ENCODE measurements at places on chromosomes 13 and 19.

DNA sequence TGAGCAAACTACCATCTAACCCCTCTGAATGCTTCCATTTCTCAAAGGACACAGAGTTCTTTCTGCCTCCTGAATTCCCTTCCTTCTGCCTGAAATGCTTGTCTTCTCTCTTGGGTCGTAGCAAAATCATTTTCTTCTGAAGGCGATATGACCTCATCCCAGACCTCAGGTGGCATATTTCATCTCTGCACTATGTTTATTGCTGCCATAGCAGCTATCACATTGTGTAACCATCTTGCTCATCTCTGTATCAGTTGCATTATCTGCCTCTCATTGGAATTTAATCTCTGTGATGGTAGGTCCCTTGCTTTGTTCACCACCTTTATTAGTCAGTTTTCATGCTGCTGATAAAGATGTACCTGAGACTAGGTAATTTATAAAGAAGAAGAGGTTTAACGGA lies 32.5 kb upstream of the RAP2A start:
- DNase-seq = no peak

GRCh38 chr13:51955281-51955771 lies 55.9 kb downstream of the ATP7B start:
- DNase-seq = no peak

DNA sequence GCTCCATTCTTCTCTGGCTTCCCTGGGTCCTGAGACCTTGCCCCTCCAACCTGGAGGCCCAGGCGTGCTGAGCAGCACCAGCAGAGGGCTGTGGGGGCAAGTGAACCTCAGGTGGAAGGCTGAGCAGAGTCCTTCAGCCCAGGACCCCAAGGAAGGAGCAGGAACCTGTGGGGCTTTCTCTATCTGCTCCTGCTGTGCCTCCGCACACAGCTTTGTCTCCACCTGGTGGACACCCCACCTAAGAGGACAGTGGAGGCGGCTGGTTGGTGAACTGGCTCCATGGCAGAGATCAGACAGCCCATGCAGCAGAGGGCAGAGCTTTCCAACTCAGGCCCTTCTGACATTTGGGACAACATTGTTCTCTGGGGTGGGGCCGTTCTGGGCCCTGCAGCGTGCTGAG lies 19.7 kb downstream of the ZFR2 start:
- no peak for DNase-seq

- no peak for DNase-seq
Measured at GRCh38 chr19:46378268-46378667, 31.4 kb downstream of the PPP5C start.

- no peak for DNase-seq
Measured at GRCh38 chr13:76790526-76790925, 95.7 kb downstream of the KCTD12 start.

DNA sequence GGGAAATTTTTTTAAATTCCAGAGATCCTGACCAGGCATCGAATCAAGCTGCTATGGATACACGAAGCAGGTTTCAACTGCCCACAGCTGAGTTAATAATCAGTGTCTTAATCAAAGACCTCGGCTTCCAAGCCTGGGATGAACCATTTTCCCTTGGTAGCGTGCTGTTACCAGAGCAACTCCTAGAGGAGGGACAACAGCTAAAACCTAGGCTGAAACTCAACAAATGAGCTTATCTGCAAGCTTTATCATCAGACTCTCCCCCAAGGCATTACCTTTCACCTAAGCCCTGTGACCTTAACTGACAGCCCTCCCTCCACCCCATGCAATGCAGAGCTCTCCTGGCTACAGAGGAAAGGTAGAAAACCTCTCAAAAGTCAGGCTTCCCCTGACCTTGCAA lies 39.7 kb downstream of the RCBTB1 start:
- DNase-seq = no peak

DNA sequence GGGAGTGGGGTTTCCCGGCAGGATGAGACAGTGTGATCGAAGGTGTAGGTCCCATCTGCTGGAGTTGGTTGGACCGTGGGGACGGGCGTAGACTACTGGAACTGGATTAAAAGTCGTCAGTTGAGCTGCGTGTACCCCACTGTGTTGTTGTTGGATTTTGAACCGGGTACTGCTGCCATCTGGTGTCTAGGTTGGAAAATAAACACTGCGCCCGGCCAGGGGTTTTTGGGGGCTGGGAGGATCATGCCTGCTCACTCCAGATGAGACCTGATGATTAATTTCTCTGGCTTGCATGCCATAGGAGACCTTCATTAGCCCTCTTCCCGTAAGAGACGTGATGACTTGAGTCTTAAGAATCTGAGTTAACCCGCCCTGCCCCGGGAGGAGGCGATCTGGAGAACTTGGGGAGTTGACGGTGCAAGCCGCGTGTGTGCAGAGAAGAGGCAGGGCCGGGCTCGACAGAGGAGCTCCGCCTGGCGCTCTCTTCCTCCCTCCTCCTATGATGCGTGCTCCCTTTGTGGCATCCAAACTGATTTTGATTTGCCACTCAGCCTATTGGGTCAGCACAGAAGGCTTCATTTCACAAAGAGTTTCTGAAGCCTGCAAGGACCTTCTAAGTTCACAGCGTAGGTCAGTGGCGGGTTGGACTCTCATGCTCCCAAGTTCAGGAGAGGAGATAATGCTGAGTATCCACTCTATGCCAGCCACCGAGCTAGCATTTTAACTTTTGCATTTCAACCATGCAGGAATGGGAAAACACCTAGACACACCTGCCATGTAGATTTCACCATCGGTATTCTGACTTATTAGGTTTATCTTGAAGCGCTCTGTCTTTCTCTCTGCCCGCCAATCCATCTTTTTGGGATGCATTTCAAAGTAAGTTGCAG lies 2.7 kb downstream of the UHRF1 start:
- no peak for DNase-seq

DNA sequence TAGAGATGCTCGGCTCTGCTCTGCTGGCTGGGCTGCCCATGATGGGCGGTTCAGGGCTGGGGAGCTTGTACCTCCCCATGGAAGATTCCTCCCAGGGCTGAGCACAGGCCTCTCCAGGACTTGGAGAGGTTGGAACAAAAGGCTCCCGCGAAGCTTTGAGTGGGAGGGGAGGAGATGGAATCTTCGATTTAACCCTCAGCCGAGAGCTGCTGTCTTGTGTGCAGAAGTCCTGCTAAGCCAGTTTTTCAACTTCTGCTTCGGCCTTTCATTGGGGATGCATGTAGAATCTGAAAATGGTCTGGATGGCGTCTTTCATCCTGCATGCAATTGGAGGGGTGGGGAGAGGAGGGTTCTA lies 163.3 kb downstream of the KDM4B start:
- DNase-seq = no peak

DNA sequence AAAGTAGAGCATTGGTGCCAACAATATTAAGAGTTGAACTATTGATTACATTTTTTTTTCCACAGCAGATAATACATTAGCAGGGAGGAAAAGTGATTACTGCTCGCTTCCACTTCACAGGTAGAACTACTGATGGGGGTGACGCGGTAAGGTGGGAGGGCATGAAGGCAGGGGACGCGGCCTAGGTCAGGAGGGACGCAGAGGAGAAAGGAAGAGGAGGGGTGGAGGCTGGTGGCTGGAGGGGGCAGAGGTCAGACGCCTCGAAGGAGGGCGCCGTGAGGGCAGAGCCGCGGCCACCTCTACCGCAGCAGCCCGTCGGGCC lies 287 bp upstream of the B3GLCT start:
- DNase-seq = no peak

DNA sequence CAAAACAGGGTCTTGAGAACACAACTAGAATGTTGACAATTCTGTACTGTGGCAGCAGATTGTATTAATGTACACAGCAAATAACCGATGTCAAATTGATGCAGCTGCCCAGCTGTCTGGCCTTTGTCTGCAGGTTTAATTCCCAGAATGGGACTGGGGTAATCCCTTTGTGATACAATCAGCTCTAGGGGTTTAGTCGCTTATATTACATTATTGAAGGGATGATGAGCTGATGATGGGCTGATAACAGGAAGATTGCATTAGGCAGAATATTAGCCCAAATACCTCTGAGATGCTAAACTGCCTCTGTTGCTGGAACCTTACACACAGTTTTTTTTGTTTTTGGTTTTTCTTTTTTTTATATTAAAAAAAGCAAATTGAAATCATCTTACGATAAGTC lies 265.0 kb downstream of the RBM26 start:
- no peak for DNase-seq

DNA sequence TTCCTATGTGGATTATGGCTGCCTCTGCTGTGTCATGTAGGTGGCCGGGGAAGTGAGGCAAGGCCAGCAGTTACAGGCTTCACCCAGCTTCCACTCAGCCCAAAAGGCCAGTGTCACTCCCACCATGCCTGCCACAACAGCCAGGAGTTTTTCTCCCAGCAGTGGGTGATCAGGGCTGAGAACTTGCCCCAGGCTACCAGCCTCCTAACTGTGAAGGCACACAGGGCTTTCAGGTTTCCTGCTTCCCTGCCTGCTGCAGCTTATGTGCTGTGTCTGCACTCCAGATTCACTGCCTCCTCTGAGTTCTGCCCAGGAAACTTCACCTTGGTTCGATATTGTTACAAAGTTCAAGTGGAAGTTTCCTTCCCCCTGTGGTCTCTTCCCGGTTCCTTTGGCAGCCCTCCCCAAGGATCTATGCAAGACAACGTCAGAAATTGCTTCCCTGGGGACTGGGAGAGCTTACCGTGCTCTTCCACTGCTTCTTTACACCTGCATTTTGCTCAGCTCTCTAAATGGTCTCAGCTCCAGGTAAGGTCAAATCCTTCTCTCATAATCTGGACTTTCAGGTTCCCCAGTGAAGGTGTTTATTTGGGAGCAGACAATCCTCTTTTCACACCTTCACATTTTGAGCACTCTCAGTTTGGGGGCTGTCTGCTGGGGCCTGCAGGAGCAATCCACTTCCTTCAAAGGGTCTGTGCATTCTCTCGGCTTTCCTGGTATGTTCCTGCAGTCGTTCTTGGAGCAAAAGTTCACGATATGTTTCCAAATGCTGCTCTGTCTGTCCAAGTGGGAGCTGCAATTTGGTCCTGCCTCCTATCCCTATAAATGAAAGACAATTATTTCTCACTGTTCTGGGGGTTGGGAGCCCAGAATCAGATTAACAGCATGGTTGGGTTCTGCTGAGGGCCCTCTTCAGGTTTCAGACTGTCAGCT lies 1730.1 kb upstream of the PRR20A start:
- DNase-seq = no peak

GRCh38 chr19:49473868-49474541 lies at the start of gene FLT3LG:
FLT3LG (plus strand) TSS chr19:49474215; CDS start chr19:49474640, 425 bp downstream.
- peak; percentile 89 for DNase-seq

DNA sequence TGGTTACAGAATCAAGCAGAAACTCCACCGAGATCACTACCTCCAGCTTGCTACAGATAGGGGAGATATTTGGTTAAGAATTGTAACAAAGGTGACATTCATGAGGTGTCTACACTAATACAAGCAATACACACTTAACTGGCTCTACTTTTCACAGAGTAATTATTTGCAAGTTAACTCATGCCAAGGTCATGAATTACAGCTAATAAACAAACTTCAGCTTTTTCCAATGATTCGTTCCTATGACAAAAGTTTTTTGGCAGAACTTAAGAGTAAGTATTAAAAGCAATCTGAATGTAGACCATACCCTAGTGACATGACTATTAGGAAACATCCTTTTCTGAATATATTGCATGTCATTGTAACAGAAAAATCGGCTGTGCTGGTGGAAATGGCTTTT lies 72.1 kb downstream of the LHFPL6 start:
- DNase-seq = no peak

GRCh38 chr19:51142119-51142518 lies at the start of gene SIGLEC7:
SIGLEC7 (plus strand) TSS chr19:51142301; CDS start chr19:51142370, 69 bp downstream.
- no peak for DNase-seq

DNA sequence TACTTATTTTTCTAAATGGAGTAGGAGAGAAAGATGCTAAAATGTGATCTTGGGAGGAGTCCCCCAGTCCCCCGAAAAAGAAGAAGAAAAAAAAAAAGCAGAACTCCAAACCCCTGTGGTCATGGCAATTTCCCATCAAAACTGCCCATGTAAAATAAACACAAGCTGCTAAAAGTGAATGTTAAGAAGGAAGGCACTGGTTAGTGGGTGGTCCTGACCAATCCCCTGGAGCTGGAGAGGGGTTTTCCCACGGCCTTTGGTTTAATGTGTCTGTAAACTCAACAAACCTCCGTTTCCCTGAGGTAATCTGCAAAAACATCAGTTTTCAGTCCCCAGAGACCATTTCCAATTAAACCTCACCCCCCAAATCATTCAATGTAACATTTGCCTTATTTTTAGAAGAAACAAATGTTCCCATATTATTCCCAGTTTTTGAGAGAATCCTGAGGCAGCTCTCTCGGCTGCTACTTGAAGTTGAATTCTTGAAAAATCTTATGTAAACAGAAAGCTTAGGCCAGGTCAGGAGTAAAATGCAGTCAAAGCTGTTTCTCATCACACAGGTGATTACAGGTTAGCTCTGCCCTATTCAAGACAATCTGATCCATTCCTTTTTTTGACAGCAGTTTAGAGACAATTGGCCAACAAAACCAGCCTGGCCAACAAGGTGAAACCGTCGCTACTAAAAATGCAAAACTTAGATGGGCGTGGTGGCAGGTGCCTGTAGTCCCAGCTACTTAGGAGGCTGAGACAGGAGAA lies 17.0 kb downstream of the RAB3D start:
- DNase-seq = no peak

DNA sequence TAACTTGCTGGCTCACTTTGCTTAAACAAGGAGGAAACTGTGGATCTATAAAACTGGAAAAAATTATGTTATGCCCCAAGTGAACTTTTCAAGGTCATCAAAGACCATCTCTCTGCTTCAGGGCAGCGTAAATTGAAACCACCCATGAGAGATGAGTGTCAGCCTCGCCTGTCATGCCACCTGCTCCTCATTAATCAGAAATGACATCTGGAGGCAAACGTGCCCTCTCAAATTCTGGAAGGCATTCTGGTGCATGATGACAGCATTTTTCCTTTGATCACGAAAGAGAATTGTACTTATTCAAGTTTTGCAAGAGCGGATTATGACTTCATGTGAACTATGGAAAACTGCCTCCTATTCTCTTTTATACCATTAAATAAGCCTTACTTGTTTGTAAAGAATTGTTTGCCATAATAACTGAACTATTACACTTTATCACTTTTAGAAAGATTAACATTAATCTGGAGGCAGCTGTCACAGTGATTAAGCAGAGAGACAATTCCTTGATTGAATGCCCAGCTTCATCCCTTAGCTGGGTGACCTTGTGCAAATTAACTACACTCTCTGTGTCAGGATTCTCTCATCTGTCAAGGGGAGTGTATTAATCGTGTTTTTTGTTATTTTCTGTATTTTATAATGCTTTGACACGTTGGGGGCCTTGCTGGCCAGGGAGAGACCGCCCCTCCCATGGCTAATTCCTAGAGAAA lies 17.0 kb upstream of the SACS start:
- DNase-seq = no peak
